Omental fat pad (tissue), 4 donors: ENCODE measurements at places on chromosomes 12 and 14. TPM values are rescaled to one million over a fixed set of nuclear protein-coding genes. Genes with fewer than 3 reads are reported as not detected.

Gene TCHP
- 7.0 TPM for total RNA-seq

DNA sequence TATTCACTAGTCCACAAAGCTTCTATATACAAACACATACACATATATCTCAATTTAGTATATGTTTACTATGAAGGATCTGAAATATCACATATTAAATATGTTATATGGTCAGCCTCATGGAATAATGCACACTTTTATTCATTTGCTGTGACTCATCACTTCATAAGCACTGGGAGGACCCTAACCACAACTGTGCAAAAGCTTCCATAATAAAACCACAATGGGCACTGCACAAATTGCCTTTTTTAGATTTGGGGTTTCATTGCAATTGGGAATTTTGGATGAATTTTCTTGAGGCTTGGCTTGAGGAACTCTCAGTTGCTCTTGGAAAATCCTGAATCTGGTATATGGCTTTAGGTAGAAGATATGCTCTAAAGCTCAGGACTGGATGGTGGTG is 399.4 kb downstream of the C12orf75 start:
- no peak for DNase-seq

DNA sequence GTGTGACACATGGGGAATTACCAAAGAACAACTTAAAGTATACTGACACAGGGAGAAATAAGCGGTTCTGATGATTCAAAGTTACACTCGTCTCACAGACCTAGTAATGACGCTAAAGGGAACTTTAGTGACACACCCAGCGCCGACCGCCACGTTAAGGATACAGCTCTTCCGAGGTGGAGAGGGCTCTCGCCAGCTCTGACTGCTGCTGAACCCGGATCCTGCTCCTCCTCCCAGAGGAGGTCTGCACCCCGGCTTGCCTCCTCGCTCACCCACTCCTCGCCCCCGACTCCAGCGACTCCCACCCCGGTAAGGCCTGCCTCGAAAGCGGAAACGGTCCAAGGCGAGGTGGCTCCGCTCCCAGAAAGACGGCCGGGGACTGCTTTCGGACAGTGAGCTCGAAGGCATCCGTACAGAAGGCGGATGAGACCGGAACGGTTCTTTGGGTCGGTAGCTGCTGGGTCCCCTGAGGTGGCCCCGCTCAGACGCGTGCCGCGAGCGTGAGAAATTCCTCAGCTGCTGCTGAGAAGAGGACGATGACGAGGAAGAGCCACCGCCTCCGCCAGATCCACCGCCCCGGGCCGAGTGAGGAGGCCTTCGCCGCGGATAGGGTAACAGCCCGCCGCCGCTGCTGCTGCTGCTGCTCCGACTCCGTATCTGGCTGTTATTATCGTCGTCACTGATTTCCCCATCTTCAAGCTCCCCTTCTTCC is 643 bp downstream of the ZFC3H1 start:
- peak; percentile 43 for DNase-seq

Gene RNF10
- total RNA-seq, result 124 TPM

DNA sequence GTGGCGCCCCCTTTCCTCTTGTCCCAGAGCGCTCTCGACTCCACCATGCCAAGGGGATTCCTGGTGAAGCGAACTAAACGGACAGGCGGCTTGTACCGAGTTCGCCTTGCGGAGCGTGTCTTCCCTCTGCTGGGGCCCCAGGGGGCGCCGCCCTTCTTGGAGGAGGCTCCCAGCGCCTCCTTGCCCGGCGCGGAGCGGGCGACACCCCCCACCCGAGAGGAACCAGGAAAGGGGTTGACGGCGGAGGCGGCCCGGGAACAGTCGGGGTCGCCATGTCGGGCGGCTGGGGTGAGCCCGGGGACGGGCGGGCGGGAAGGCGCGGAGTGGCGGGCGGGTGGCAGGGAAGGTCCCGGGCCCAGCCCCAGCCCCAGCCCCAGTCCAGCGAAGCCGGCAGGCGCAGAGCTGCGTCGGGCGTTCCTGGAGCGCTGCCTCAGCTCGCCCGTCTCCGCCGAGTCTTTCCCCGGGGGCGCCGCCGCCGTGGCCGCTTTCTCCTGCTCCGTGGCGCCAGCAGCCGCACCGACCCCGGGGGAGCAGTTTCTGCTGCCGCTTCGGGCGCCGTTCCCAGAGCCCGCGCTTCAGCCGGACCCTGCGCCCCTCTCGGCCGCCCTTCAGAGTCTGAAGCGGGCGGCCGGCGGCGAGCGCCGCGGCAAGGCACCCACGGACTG is 376 bp downstream of the INSM2 start:
- DNase-seq, result no peak
